ENCODE measurements at places on chromosomes 16 and 17.

DNA sequence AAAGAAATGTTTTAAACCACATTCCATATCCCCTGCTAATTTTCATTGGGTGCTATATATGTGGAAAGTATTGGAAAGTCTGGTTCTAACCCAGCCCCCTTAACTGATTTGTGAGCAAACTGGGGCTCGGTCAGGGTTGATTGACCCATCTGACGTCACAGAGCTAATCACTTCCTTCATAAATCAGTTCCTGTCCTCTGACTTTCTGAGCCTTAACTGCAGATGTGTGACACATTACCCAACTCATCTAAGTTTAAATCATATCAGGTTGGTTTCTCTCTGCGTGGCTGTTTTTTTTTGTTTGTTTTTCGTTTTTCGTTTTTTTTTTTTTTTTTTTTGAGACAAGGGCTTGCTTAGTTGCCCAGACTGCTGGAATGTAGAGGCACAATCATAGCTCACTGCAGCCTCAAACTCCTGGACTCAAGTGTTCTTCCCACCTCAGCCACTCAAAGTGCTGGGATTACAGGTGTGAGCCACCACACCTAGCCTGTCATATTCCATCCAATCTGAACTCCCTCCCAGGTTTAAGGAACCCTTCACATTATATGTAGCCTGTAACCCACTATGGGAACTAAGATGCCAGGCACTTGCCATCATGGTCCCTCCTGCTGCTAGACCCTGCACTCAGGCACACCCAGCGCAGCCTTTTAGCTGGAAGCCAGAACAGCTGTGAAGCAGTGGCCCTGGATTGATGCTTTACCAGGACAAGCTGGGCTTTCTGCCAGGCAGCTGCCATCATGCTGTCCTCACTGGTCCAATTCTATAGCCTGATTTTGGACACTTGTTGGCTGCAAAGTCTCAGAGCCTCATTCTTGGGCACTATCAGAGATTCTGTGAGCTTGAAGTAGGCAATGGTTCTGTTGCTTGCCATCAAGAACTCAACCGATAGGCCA lies 6.9 kb upstream of the BPTF start:
- DNase-seq = no peak

GRCh38 chr16:30473231-30474073 lies 910 bp downstream of the ITGAL start:
- peak; percentile 52 for DNase-seq

GRCh38 chr17:15232517-15232915 lies 32.6 kb downstream of the PMP22 start:
- DNase-seq = no peak

DNA sequence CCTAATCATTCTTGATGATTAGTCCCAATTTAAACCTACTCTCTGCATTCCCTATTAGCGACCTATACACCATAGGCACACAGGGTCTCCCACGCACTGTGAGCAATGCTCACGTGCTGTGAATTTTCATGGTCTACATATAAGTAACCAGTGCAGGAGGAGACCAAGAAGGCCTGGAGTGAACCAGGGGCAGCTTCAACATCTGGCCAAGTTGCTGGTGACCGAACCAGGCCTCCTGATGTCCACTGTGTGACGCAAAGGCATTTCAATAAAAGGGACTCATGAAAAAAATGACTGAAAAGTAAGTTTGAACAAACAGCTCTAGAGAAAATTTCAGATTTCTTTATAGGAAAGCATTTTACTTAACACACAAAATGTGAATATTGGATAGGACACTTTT lies 107.0 kb downstream of the ZFHX3 start:
- DNase-seq = no peak

- DNase-seq = no peak
These were observed 47.2 kb downstream of the MED13 start for GRCh38 chr17:62017912-62018311.

DNA sequence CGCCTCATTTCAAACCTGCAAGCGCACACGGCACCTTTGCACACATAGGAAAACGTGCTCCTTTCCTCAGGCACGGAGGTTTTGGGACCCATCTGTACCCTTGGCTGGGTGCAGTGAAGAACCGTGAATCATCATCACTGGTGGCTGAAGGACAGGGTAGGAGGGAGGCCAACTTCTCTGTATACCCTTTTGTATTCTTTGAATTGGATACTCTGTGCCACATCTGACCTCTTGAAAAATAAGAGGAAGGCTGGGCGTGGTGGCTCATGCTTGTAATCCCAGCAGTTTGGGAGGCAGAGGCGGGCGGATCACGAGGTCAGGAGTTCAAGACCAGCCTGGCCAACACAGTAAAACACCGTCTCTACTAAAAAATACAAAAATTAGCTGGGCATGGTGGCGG lies 11.7 kb downstream of the GPRC5B start:
- DNase-seq = no peak

DNA sequence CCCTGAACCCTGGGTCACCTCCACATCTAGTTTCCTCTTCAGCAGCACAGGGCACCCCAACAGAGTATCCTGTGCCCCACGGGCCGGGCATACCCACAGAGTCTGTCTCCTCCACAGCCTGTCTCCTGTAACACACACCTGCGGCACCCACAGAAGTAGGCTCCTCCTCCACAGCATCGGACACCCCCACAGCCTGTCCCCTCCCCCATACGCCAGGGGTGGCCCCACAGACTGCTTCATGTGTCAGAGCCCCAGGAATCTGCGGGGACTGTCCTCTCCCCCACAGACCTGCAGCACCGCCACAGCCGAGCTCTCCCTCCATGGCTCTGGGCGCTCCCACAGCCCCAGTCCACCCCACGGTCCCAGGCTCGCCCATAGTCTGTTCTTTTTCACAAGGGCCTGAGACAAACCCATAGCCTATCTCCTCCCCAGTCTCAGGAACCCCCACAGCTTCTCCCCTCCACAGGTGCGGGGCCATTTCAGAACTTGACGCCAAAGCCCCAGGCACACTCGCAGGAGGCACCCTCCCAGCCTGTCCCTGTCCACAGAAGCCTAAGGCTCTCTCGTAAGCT lies 1.4 kb downstream of the KIAA0753 start:
- no peak for DNase-seq

- no peak for DNase-seq
These were observed 92.6 kb downstream of the CACNG3 start for GRCh38 chr16:24348545-24349290.

GRCh38 chr16:78364556-78364880 lies 265.1 kb downstream of the WWOX start:
- DNase-seq = no peak

- no peak for DNase-seq
These were observed 73.2 kb downstream of the RTN4RL1 start for GRCh38 chr17:1951920-1952319.

- DNase-seq = no peak
These were observed 19.2 kb downstream of the RAI1 start for GRCh38 chr17:17700251-17700969.

DNA sequence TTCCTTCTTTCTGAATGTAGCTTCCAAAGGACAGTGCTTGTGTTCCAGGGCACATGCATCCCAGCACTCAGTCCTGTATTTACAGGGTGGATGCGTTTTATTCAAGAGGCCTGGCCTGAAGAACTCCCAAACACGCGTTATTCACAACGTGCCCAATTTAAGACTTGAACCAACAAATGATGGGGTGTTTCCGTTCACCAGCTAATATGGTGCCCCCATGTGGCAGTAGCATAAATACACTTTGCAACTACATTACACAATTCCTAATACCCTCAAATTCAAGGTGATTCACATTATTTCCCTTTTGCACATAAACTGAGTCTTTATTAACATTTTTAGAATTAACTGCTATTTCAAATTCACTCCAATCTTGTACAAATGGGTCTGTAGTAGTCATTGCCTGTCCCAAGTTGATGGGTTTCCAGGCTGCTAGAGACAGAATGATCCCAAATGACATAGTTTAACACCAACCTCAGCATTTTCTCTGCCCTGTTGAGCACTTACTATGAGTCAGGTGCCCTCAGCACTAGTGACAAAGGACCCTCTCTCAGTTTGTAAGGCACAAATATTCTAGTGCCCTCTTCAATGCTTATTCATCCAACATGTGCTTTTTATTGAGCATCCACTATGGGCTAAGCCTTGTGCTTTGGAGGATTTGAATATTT lies 26.9 kb downstream of the HSD17B2 start:
- DNase-seq = no peak

- DNase-seq = no peak
These were observed 34.9 kb downstream of the CD300LF start for GRCh38 chr17:74677558-74678466.

GRCh38 chr16:31009894-31010584 lies 399 bp downstream of the STX1B start:
- DNase-seq = no peak

- no peak for DNase-seq
These were observed 112.3 kb upstream of the CLEC3A start for GRCh38 chr16:77910021-77910420.

DNA sequence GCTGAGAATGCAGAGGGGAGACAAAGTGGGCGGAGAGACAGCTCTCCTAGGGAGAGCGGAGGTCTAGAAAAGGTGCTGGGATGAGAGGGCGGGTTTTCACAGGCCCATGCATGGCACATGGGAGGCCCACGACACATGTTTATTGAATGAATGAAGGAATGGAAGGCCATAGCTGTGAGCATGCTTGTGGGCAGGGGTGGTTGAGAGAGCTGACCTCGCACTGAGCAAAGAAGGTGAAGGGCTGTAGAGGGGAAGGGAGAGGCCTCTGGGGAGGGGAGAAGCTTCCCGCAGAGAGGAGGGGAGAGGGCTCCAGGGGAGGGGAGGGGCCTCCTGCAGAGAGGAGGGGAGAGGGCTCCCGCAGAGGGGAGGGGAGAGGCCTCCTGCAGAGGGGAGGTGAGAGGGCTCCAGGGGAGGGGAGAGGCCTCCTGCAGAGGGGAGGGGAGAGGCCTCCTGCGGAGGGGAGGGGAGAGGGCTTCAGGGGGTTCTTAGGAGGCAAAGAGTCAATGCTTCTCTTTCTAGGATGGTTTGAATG lies 27.3 kb downstream of the SDK2 start:
- no peak for DNase-seq

GRCh38 chr16:2422123-2422867 lies 7.0 kb upstream of the CCNF start:
- no peak for DNase-seq

DNA sequence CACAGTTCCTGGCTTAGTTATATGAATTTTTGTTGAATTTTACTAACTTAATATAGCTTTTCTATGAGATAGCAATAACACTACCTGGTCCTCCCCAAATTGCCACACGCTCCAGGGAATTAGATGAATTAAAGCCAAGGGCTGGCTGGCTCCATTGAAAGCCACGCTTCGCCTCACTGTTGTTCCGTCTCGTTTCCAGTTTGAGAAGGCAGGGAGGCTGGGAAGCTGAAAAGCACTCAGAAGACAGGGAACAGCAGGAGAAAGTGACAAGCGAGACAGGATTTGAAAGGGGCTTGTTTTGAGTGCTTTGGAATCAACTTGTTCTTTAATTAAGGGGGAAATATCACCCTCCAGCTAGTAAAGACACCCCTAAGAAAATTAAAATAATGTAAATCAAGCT lies 425.3 kb downstream of the CA10 start:
- DNase-seq = no peak

- no peak for DNase-seq
These were observed 310.1 kb downstream of the FOXL1 start for GRCh38 chr16:86888231-86889053.

DNA sequence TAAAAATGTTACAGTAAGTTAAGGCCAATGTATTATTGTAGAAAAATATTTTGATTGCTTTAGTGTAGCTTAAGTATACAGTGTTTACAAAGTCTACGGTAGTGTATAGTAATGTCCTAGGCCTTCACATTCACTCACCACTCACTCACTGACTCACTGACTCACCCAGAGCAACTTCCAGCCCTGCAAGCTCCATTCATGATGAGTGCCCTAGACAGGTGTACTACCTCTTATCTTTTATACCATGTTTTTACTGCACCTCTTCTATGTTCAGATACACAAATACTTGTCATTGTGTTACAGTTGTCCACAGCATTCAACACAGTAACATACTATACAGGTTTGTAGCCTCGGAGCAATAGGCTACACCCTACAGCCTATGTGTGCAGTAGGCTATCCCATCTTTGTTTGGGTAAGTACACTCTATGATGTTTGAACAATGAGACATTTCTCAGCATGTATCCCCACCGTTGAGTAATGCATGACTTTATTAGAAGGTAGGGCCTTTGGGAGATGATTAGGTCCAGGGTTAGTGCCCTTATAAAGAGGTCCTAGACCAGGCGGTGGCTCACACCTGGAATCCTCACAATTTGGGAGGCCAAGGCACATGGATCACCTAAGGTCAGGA lies 117.8 kb downstream of the SLC39A11 start:
- no peak for DNase-seq

GRCh38 chr16:68860978-68861892 lies 17.9 kb downstream of the TANGO6 start:
- DNase-seq = no peak

DNA sequence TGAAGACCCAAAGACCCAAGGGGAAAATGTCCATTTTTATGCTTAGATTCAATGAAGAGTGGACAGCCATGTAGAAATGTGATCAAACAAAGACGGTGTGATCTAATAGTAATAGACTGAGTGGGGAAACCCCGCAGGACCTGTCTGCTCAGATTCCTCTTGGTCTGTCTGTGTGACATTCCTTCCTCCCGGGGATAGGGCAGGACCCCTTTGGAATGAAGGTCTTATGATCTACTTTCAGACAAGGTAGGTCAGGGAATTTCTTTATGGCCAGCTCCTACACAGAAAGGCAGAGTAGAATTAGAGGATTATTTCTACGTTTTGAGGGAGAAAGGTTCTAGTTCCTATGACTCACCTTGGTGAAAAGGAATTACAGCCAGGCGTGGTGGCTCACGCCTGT lies 267.6 kb downstream of the STX8 start:
- DNase-seq = no peak

GRCh38 chr17:52546493-52546892 lies 388.0 kb upstream of the CA10 start:
- DNase-seq = no peak

GRCh38 chr16:10080051-10080772 lies 102.0 kb downstream of the GRIN2A start:
- DNase-seq = no peak

DNA sequence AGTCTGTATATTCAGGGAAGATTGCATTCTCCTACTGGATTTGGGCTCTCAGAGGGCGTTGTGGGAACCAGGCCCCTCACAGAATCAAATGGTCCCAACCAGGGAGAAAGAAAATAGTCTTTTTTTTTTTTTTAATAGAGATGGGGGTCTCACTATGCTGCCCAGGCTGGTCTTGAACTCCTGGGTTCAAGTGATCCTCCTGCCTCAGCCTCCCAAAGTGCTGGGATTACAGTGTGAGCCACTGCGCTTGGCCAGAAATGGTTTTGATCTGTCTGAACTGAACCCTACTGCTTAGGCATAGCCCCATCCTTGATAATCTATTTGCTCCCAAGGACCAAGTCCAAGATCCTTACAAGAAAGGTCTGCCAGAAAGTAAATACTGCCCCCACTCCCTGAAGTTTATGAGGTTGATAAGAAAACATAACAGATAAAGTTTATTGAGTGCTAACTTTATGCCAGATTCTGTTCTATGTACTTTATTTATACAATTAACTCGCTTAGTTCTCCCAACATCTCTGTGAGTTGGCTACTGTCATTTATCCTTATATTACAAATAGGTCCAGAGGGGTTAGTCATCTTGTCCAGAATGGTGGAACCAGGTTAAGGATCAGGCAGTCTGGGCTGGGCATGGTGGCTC lies 13.5 kb downstream of the G6PC1 start:
- DNase-seq = no peak

GRCh38 chr16:72856797-72857196 lies 191.1 kb downstream of the ZFHX3 start:
- no peak for DNase-seq

- DNase-seq = no peak
These were observed 1860.3 kb downstream of the TP53TG3F start for GRCh38 chr16:35319536-35320192.
